ENCODE measurements at places on chromosomes 1 and 21.

DNA sequence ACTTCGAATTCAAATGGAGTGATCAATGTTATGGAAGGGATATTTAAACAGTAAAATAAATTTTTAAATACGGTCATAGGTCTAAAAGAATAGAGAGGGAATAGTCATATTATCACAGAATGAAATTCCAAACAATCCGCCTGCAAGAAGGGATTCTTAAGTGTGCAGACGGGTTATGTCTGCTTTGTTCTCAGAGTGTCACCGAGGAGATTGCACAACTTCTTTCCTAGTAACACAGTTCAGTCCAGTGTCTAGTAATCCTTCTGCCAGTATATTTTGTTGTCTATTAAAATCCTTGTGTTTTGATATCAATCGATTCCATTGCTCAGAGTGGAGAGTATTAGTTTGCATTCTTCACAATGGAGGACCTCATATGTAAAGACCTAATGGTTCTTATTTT, 48.4 kb downstream of the LRRC53 start:
- DNase-seq: no peak

DNA sequence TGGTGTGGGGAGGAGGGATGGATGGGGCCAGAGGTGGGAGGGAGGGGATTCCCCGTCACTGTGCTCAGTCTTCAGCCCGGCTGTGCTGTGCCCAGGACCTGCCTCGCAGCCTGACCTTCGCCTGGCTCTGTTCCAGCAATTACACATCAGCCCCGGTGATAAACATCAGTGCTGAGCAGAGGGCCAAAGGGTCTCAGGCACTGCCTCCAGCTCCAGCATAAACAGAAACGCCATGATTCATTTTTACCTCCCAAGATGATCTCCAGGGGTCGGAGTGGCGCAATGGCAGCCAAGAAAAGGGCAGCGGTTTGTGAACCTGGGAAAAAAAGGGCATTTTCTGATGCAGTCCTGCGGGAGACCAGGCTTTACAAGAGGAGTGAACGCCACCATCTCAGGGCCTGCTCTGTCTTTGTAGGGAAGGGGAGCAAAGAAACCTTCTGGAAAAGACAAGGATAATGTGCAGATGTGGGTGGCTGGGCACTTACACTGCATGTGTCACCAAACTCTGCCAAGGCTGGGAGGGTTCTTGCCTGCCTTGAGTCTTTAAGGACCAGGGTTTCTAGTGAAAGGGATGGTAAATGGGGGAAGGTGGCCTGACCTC, 28.1 kb downstream of the SHISA4 start:
- no peak for DNase-seq

- no peak for DNase-seq
These were observed 65.9 kb downstream of the KCNAB2 start for GRCh38 chr1:6111571-6111970.

- DNase-seq: no peak
These were observed 35.7 kb upstream of the SIM2 start for GRCh38 chr21:36663033-36663855.

GRCh38 chr1:15332952-15333715, 76.6 kb upstream of the EFHD2 start:
- DNase-seq: no peak

- no peak for DNase-seq
These were observed 4.2 kb upstream of the RAP1GAP start for GRCh38 chr1:21673277-21673780.

Data from stimulated activated CD8-positive, alpha-beta memory T cell treated with anti-CD3 and anti-CD28 coated beads, Interleukin-15, amount 100 ng/mL, for 24 hours (primary cell).